ENCODE measurements at places on chromosomes 1 and 21.

GRCh38 chr1:182625024-182625423, 20.8 kb upstream of the RGS16 start:
- no peak for DNase-seq

GRCh38 chr1:87682565-87682964, 353.9 kb downstream of the LMO4 start:
- no peak for DNase-seq

- no peak for DNase-seq
These were observed 40.8 kb upstream of the MYOCOS start for GRCh38 chr1:171581226-171581625.

DNA sequence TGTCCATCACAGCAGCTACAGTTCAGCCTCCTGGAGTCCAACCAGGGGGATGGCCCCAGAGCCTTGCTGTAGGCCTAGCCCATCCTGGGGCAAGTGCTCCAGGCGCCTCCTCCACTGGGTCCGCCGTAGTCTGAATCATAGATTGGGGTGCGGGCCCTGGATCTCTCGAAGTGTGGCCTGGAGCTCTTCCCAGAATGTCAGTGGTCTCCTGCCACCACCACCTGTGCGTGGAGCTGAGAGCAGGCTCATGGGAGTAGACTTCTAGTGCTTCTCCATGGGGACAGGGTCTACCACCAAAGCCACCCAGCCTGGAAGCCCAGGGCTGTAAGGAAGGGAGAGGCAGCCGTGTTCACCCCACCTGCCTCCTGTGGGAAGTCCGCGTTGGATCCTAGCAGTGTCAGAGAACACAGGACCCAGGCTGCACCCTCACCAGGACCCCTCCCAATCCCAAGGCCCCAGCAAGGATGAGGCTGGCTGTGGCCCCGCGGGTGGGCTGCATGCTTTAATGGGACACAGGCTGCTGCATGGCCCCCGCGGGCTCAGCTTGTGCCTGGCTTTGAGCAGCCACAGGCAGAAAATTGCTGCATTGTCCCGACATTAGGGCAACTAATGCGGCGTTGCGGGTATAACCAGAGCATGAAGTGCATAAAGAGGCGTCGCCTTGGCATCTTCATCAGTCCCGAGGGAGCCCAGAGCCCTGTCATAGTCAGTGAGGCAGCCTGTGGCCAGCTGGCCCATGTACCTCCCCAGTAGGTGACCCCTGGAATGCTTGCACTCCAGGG, 735 bp upstream of the HES3 start:
- no peak for DNase-seq

- DNase-seq: peak; percentile 66
These were observed 22.1 kb downstream of the AHDC1 start for GRCh38 chr1:27581823-27582243.

GRCh38 chr1:112399456-112399855, 3.4 kb downstream of the CTTNBP2NL start:
- no peak for DNase-seq

DNA sequence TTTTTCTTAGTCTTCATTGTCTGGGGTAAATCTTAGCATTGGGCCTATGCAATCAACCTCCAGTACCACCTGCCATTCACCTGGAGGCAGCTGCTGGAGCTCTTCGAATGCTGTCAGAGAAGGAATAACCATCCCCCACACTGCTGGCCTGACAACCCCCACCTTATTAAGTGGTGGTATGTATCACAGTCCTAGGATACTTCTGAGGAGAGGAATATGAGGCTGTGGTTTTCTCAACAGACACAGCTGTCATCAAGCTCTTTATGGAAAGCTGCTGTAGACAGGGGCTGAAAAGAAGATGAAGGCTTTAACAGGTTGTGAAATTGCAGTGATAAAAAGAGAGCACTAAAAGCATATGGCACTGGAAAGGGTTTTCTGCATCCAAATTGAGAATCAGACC, 61.7 kb downstream of the TSEN15 start:
- no peak for DNase-seq

- DNase-seq: no peak
These were observed 5.3 kb downstream of the C1orf159 start for GRCh38 chr1:1110561-1110971.

DNA sequence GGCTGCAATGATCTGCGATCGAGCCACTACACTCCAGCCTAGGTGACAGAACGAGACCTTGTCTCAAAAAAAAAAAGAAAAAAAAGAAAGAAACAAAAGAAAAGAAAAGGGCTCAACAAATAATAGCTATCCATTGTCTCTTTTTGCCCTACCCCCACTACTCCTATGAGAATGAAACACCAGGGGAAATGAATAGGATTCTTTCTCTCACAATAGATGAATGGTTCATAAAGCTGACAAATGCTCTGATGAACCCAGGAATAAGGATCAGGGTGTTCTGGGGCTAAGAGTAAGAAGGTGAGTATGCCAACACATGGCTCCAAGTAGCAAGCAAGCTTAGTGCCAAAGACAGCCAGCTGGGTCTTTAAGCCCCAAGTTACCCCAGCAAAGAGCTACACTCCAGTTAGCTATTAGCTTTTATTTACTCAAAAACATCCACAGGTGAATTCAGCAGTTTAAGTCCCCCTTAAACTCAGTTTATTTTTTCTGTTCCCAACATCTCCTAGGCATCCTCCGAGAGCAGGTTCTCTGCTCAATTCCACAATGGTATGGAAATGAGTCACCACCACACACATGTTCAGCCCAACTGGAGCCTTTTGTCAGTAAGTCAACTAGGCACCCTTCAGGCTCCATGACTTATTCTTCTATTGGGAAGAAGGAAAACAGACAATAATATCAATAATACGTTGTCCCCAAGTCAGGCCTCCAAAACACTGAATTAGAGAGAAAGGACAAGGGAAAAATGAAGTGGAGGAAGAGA, 4.2 kb downstream of the ADORA3 start:
- no peak for DNase-seq

DNA sequence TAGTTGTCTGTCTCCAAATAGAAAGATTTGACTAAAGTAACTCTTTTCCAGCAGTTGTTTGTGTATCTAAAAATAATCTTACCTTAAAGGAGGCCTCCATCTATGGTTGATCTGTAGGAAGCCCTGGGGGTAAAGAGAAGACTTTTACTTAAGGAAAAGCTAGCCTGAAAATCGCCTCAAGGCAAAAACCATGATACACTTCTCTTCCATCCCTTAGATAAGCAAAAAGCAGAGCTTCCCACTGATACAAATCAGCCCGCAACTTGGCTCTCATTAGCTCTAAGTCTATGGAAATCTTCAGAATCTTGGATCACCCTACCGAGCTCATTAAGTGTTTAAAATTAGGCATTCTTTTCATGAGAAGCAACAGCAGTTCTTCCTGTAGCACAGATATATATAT, 576.9 kb upstream of the PTBP2 start:
- no peak for DNase-seq

GRCh38 chr1:111930356-111930755, 59.1 kb downstream of the KCND3 start:
- DNase-seq: no peak

DNA sequence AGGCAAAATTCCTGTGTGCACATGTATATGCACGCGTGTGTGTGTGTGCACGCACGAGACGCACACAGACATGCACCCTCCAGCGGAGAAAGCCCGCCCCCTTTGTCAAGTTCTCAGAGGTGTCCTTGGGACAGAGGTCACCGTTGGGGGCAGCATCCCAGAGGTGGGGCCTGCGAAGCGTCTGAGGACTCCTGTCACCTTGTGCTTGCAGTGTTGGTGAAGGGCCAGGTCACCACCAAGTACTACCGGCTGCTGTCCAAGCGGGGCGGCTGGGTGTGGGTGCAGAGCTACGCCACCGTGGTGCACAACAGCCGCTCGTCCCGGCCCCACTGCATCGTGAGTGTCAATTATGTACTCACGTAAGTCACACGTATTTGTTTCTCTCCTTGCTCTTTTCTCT, 42.6 kb downstream of the SIM2 start:
- no peak for DNase-seq

GRCh38 chr1:68375919-68376318, 73.8 kb downstream of the RPE65 start:
- DNase-seq: peak; percentile 77

DNA sequence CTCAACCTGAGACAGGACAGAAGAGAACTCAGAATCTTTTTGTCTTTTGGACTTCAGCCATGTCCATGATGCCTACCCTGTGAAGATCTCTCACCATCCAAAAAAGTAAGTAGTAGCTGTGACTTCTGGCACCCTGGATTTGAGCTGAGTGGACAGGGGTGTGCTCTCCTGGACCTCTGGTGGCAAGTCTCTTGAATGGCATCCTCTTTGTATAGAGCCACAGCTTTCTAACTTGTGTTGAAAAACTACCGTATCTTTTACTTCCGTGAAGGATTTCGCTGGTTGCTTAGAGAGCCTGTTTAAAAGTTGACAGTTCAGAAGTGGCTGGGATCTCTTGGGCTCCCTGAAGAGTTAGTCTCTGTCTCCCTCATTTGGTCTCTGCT, 1.8 kb downstream of the MFN2 start:
- DNase-seq: peak; percentile 13

- DNase-seq: no peak
These were observed 189.6 kb downstream of the PLPP3 start for GRCh38 chr1:56389813-56390212.

GRCh38 chr1:238568735-238569134, 678.0 kb upstream of the ZP4 start:
- no peak for DNase-seq

GRCh38 chr21:35075546-35075945, 26.4 kb upstream of the RUNX1 start:
- no peak for DNase-seq

DNA sequence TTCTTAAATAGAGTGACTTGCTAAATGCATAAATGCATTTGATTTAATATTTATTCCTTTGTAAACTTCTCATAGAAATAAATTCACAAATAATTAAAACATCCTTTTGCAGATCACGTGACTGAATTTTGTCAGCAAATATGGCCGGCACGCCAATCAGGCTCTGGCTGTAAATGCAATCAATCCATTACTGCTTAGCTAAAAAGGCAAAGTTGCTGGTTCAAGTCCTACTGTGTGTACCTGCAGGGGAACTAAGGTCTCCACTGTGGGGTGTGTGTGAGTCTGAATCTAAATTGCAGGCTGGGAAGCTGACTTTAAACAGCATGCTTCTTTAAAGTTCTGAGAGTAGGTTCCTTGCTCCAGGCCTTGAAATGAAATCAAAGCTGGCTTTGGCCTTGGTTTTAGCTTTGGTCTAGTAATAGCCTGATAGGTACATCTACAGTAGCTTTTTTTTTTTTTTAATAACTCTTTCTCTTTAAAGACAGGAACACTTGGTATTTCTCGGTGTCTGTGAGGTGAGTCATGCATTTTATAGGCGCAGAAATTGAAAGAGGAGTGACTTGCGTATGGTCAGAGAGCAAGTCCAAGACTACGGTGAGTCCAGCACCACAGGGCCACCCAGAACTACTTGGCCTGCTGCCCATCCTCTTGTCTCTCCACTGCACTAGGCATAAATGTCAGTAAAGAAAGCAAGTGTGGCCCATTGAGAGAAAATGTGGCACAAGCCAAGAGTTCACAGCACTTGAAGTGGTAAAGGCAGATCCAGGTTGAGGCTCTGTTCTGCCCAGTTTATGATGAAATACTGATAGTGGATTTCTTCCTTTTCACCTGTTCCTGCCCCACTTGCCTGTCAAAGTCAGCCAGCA, 36.2 kb upstream of the LYST start:
- no peak for DNase-seq

GRCh38 chr1:116529199-116529631, 41.6 kb downstream of the CD58 start:
- DNase-seq: no peak

DNA sequence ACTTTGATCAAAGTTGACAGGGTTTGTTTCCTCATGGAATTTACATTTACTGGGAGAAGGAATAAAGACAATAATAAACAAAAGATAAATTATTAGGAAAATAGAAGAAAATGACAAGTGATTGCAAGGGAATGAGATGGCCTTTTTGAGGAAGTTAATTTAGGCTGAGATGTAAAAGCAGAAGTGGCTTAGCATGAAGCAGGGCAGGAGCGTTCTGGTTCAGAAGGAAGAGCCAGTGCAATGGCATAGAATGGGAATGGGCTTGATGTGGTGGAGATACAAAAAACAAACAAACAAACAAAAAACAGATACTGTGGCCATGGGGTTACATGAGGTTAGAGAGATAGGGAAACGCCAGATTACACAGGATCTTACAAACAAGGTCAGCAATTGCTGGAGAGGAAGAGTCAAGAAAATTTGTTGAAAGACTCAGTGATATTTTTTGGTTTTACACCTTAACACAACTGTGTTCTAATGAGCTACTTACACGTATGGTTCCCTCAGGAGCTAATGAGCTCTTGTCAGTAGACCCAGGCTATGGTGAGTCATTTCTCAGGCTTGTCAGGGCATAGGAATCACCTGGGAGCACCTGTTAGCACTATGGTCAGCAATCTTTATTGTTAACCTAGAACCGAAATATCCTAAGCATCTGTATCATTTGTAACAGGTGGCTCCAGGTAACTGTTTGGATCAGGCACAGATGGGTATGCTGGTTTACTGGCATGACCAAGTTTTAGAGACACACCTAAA, 8.7 kb upstream of the CADM3 start:
- DNase-seq: no peak

DNA sequence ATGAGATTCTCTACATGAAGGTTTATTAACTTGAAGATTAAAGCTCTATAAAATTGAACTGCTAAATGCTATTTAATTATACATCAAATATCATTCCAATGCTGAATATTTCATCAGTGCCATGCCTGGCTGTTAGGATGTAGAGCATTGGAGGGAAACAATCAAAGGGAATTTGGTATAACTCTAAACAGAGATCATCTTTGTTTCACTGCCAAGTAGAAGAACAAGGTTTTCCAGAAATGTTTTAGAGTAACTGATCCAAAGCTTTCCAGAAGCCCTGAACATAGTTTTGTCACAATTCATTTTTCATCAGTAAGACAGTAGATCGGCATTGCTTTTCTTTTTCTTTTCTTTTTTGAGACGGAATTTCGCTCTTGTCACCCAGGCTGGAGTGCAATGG, 5.9 kb upstream of the DSTYK start:
- no peak for DNase-seq

Data from fibroblast of gingiva (primary cell).